ENCODE measurements at places on chromosomes 13 and 19. TPM values are rescaled to one million over a fixed set of nuclear protein-coding genes. Genes with fewer than 3 reads are reported as not detected.

- no peak overlapping the region for H3K4me3 ChIP-seq
- H3K4me1 ChIP-seq: peaks cover 40% of the 10 kb centered on the region
- no peak for DNase-seq
- peaks cover 12% of the 10 kb centered on the region for H3K36me3 ChIP-seq
- H3K27ac ChIP-seq: peak overlapping the region; percentile 29
Measured at GRCh38 chr19:54207676-54207982, 7.0 kb downstream of the RPS9 start.

GRCh38 chr19:40055832-40056504, at the start of gene ZNF780B:
TSS of gene ZNF780B (minus strand) at chr19:40056231. CDS start at chr19:40050332, 5,899 bp downstream.
- H3K27me3 ChIP-seq: no peaks in the 10 kb centered on the region
- H3K4me1 ChIP-seq: no peaks in the 10 kb centered on the region
- H3K36me3 ChIP-seq: no peaks in the 10 kb centered on the region
- peak within 1 kb of the TSS; percentile 69 for H3K27ac ChIP-seq
- H3K4me3 ChIP-seq: peak within 1 kb of the TSS; percentile 93

GRCh38 chr13:98200211-98200878, 23.3 kb upstream of the RNF113B start:
- no peaks in the 10 kb centered on the region for H3K36me3 ChIP-seq
- no peak overlapping the region for H3K4me3 ChIP-seq
- no peak overlapping the region for H3K27ac ChIP-seq
- no peaks in the 10 kb centered on the region for H3K27me3 ChIP-seq

DNA sequence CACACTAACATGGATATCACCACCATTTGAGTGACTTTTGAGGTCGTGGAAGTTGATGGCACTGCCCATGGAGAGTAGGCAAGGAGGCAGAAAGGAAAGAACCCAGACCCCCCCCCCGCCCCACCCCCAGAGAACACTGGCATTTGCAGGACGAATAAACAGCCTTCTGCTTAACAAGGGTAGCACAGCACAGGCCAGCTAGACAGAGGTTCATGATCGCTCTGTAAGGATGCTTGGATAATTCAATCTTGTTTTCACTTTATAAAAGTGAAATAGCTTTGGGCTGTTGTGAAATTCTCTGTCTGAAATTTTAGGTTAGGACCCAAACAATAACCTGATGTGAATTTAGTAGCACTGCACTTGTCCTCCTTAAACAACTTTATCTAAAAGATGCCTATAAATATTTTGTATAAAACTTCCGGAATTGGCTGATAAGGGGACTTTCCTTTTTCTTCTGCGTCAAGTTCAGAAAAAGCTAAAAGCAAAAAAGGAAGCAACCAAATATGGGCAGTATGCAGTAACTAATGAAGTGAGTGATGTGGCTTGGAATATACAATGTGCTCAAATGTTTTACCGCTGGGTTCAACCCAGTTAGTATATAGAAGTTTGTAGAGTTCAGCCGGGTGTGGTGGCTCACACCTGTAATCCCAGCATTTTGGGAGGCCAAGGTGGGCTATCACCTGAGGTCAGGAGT, 163.7 kb downstream of the SHISA2 start:
- H3K36me3 ChIP-seq: no peaks in the 10 kb centered on the region
- H3K4me1 ChIP-seq: no peaks in the 10 kb centered on the region
- H3K27me3 ChIP-seq: no peaks in the 10 kb centered on the region
- no peak overlapping the region for H3K4me3 ChIP-seq
- H3K27ac ChIP-seq: no peak overlapping the region

DNA sequence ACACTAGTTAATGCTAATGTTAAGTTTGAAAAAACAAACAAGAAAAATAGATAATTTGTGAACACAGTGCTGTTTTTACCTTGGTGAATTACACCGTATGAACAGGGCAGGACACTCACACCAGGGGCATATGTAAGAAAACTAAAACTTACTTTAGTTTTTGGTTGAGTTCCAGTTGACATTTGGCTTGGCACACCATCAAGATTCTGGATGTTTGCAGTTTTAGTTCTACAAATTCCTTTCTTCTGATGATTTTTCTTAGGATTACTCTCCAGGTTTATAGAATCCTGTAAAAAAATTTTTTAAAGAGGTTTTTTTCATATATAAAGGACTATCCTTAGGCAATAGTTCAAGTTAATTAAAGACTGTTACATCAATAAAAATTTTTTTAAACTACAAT, 238.5 kb upstream of the STARD13 start:
- no peaks in the 10 kb centered on the region for H3K4me1 ChIP-seq
- no peak overlapping the region for H3K4me3 ChIP-seq
- H3K36me3 ChIP-seq: no peaks in the 10 kb centered on the region
- no peak for DNase-seq
- H3K27me3 ChIP-seq: no peaks in the 10 kb centered on the region
- no peak overlapping the region for H3K27ac ChIP-seq

GRCh38 chr13:48739386-48739964, 85.7 kb downstream of the CYSLTR2 start:
- no peak for DNase-seq
- H3K4me1 ChIP-seq: no peaks in the 10 kb centered on the region
- no peak overlapping the region for H3K4me3 ChIP-seq

GRCh38 chr13:46165485-46166223, 16.3 kb downstream of the LCP1 start:
- DNase-seq: no peak
- no peak overlapping the region for H3K4me3 ChIP-seq
- H3K27me3 ChIP-seq: no peaks in the 10 kb centered on the region
- H3K4me1 ChIP-seq: no peaks in the 10 kb centered on the region
- no peaks in the 10 kb centered on the region for H3K36me3 ChIP-seq

- H3K27me3 ChIP-seq: no peaks in the 10 kb centered on the region
- H3K36me3 ChIP-seq: peaks cover 2% of the 10 kb centered on the region
- H3K4me1 ChIP-seq: peaks cover 10% of the 10 kb centered on the region
- H3K4me3 ChIP-seq: no peak overlapping the region
- DNase-seq: no peak
Measured at GRCh38 chr13:33176526-33176925, 109.0 kb downstream of the STARD13 start.

GRCh38 chr19:2252797-2253105, 3.5 kb downstream of the JSRP1 start:
- DNase-seq: no peak
- no peak overlapping the region for H3K4me3 ChIP-seq
- H3K36me3 ChIP-seq: no peaks in the 10 kb centered on the region

- no peak for DNase-seq
- H3K27me3 ChIP-seq: no peaks in the 10 kb centered on the region
- H3K4me1 ChIP-seq: no peaks in the 10 kb centered on the region
- H3K27ac ChIP-seq: no peak overlapping the region
Measured at GRCh38 chr13:108352599-108352998, 83.1 kb downstream of the TNFSF13B start.

DNA sequence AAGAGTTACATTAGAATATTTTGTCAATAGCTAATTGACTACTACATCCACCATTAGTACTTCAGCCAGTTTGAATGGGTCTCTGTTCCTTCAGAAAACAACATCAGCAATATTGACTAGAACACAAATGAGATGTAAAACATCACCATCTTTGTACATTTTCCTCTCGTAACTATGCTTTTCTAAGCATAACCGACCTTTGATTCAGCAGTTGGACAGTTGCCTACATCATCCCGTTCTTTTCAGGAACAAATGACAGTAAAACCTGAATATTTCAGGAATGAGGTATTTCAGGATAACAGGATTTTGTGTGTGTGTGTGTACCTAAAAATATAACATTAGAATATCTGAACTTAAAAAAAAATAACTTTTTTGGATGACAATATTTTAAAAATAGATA, 60.9 kb downstream of the STARD13 start:
- DNase-seq: no peak
- H3K4me1 ChIP-seq: peaks cover 3% of the 10 kb centered on the region
- no peak overlapping the region for H3K27ac ChIP-seq
- H3K4me3 ChIP-seq: no peak overlapping the region
- no peaks in the 10 kb centered on the region for H3K27me3 ChIP-seq
- H3K36me3 ChIP-seq: no peaks in the 10 kb centered on the region

- no peak overlapping the region for H3K27ac ChIP-seq
- H3K4me1 ChIP-seq: no peaks in the 10 kb centered on the region
- no peak overlapping the region for H3K4me3 ChIP-seq
- DNase-seq: peak; percentile 68
- no peaks in the 10 kb centered on the region for H3K27me3 ChIP-seq
- H3K36me3 ChIP-seq: no peaks in the 10 kb centered on the region
Measured at GRCh38 chr19:56167064-56167578, 8.7 kb upstream of the GALP start.

DNA sequence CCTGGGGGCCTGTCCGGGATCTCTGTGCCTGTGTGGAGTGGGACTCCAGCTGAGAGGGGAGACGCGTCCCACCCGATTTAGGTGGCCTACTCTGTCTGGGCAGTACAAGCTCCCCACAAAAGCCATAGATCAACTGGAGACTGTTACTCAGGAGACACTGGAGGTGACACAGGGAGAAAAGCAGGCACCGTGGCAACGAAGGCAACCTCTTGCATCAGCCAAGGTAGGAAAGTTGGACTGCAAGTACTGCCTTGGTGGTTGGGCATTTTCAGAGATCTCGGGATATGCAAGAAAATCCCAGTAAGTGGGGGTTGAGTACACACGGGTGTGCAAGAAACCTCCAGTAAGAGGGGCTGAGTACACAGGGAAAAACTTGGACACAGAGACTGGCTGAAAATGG, 1060.0 kb upstream of the MIR17HG start:
- DNase-seq: no peak
- no peak overlapping the region for H3K4me3 ChIP-seq
- no peaks in the 10 kb centered on the region for H3K4me1 ChIP-seq
- H3K27ac ChIP-seq: no peak overlapping the region
- no peaks in the 10 kb centered on the region for H3K27me3 ChIP-seq

GRCh38 chr19:48510421-48511268, 990 bp downstream of the LMTK3 start:
- H3K4me3 ChIP-seq: no peak overlapping the region
- no peaks in the 10 kb centered on the region for H3K4me1 ChIP-seq
- no peaks in the 10 kb centered on the region for H3K36me3 ChIP-seq
- H3K27me3 ChIP-seq: peaks cover 13% of the 10 kb centered on the region
- H3K27ac ChIP-seq: no peak overlapping the region
- peak; percentile 77 for DNase-seq

- no peak overlapping the region for H3K27ac ChIP-seq
- no peak for DNase-seq
Measured at GRCh38 chr13:107330484-107330883, 762.5 kb upstream of the ARGLU1 start.

GRCh38 chr19:3556423-3556977, 886 bp downstream of the MFSD12 start:
- no peaks in the 10 kb centered on the region for H3K4me1 ChIP-seq
- no peaks in the 10 kb centered on the region for H3K27me3 ChIP-seq
- H3K27ac ChIP-seq: peak overlapping the region; percentile 77
- DNase-seq: no peak
- peak overlapping the region; percentile 99 for H3K4me3 ChIP-seq

DNA sequence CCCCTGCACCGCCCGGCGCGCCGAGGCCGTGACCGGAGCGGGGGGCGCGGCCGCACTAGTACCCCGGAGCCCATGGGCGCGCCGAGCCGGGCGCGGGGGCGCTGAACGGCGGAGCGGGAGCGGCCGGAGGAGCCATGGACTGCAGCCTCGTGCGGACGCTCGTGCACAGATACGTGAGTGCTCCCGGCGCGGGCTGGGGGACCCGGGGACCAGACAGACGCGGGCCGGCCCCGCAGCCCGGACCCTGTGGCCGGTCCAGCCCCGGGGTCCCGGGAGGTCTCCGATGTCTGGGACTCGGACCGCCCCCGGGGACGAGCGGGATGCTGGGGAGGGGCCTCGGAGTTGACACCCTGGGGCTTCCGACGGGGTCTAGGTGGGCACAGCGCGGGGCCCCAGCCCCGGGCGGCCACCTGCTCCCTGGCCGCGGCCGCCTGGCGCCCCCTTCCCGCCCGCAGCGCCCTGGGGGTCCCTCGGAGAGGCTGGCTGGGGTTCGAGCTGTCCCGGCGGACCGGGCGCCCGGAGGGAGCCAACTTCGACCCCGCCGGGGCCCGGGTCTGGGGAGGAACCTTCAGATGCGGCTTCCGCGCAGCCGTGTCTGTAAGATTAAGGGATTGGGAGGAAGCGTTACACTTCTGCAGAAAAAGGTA, 568 bp downstream of the ATP11A start:
- DNase-seq: peak; percentile 61
- H3K27me3 ChIP-seq: no peaks in the 10 kb centered on the region
- peak overlapping the region; percentile 81 for H3K27ac ChIP-seq
- H3K4me1 ChIP-seq: peaks cover 17% of the 10 kb centered on the region

DNA sequence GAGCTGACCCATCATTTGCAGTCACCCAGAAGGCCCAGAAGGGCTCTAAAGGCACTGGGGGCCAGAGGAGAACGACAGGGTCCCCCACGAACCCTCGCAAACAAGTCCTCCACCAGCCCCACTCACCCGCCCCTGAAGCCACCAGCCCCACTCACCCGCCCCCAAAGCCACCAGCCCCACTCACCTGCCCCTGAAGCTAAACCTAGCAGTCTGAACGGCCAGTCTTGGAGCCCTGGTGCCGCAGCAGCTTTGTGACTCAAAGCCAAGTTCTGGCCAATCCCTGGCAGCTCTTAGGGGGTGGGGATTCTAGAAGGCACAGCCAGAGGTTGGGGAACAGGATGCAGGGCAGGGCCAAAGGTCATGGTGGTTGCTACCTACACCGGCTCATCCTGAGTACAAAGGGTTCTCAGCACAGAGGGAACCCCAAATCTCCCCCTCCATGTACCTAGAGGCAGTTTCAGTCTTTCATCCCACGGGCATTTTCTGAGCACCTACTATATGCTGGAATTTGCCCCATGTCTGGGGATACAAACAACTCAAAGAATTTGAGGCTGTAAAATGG, at the start of gene IQCN:
TSS of gene IQCN (minus strand) at position 234 of the 562 bp plus-strand sequence. CDS start 4,974 bp downstream, outside the sequence.
- H3K27ac ChIP-seq: peak within 1 kb of the TSS; percentile 83
- H3K4me1 ChIP-seq: peaks cover 27% of the 10 kb centered on the region
- no peaks in the 10 kb centered on the region for H3K27me3 ChIP-seq
- DNase-seq: no peak
- peaks cover 8% of the 10 kb centered on the region for H3K36me3 ChIP-seq

DNA sequence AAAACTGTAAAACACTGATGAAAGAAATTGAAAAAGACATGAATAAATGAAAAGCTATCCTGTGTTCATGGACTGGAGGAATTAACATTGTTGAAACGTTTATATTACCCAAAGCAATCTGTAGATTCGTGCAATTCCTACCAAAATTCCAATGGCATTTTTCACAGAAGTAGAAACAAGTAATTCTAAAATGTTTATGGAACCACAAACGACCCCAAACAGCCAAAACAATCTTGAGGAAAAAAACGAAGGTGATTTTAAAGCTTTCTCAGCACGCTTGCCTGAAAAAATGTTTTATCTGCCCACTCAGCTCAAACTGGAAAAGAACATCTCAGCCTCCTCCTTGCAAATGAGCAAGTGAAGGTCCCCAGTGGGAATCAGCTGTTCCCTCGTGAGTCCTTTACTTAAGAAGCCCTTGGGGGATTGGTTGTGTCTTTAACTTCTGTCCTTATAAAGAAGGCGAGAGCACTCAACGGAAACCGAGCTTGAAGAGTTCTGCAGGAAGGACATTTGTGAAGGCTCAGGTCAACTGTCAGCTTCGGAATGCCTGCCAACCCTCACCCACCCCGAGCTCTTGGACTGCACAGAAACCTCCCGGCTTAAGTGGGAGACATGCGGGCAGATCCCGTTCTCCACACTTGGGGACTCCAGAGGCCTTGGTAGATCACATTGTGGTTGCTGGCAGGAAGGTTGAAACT, 256.0 kb upstream of the IRS2 start:
- H3K4me1 ChIP-seq: no peaks in the 10 kb centered on the region
- H3K27me3 ChIP-seq: no peaks in the 10 kb centered on the region
- H3K36me3 ChIP-seq: no peaks in the 10 kb centered on the region
- H3K4me3 ChIP-seq: no peak overlapping the region

DCLK1 gene
- 0.73 TPM for polyA plus RNA-seq

LILRB1 gene
- polyA plus RNA-seq: 0.41 TPM

SULT2A1 gene
- not detected for polyA plus RNA-seq

Data from kidney (tissue), 22 donors.